Stimulated activated CD8-positive, alpha-beta memory T cell treated with anti-CD3 and anti-CD28 coated beads, Interleukin-15, amount 100 ng/mL, for 24 hours (primary cell): ENCODE measurements at places on chromosomes 1 and 21.

DNA sequence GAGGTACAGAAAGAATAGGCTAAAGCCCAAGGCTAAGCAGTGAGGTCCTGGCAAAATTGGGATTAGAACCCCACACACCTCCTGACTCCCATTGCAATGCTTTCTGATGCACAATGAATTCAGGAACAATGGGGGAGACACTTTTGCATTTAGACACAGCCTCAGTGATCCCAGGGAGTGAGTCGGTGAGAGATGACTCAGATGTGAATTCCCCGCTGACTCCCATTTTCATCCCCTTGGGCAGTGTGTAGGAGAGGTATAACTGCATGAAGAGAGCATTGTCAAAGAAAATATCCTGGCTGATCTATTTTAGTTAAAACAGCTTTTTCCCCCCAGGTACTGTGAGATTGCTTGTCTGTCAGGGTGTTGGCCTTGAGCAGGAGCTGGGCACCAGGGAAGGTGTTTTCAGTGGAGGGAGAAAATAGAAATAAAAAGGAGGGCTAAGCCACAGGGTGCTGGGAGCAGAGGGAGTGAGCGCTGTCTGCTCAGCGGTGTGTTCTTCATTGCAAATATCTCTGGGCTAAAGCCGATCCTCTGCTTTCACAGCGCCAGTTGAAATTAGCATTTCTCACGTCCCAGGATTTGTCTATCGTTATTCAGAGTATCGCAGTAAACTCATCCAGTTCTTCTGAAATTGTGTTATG, 247.7 kb upstream of the PTBP2 start:
- DNase-seq = no peak

DNA sequence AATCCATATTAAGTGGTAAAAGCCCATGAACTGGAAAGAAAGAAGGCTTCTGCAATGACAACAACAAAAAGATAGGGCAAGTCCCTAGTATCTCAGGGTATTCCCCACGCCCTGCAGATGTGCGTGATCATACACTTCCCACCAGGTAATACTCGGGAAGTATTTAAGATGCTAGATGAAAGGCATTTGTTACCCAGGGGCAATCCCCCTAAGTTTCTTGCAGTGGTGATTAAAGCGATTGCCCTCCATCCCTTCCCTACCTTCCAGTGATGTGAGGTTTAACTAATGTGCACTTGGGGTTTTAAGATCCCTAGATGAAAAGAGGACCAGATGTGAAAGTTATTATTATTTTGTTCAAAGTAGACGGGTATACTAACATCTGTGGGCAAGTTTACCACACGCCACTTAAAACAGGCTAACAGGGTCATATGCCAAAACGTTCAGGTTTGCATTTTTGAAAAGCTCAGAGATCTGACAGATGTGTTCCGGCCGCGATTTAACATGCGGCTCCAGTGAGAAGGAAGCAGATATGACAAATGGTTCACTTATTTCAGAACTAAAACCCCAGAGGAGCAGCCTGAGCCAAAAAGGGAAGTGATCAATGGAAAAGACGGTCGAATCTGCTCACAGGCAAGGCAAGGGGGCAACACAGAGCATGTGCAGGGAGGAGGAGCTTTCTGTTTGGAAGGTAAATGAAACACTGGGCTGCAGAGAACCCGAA, 17.4 kb downstream of the TIAM1 start:
- DNase-seq = no peak

- no peak for DNase-seq
Measured at GRCh38 chr1:12215118-12215961, 14.5 kb upstream of the VPS13D start.

- no peak for DNase-seq
Measured at GRCh38 chr1:231808116-231808515, 181.5 kb downstream of the DISC1 start.

GRCh38 chr1:17108360-17108759, 10.9 kb downstream of the PADI2 start:
- DNase-seq = no peak

DNA sequence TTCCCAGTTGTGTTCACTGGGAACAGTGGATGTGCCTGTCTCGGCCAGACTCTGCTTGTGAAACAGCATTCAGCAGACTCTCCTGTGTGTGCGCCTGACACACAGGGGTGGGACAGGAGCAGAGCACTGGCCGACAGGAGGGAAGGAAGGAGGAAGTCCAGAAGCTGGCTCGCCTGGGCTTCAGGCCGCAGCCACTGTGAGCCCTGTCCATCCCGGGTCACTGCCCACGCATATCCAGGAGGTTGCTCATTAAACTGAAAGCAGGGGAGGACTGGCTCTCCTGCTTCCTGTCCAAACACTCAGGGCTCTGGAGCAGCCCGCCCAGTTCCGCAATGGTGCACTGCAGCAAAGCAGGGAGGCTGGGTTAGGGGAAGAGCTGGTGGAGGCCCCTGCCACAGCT, 218.7 kb upstream of the VAMP3 start:
- DNase-seq = no peak

GRCh38 chr1:31159869-31160611, 79.6 kb downstream of the NKAIN1 start:
- DNase-seq = no peak

GRCh38 chr1:98145655-98146054, 224.8 kb upstream of the DPYD start:
- no peak for DNase-seq

- DNase-seq = no peak
Measured at GRCh38 chr1:58874342-58874741, 90.5 kb upstream of the JUN start.

GRCh38 chr1:72705921-72706320, 423.6 kb upstream of the NEGR1 start:
- DNase-seq = no peak

DNA sequence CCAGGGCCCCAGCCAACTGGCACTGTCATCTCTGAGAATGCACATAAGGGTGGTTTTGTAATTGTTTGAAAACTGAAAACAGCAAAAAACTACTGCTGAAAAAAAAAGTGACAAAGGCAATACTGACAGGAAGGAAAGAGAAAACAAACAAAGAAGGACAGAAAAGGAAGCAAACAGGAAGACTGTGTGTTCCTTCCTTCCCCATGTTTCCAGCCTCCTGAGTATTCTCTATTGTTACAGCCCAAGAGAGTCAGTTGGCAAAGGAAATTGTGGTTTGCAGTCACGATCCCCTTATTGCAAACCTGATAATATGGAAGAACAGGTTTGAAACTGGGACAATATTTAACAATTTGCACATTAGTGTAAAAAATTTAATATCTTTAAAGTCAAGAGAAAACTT, 1177.6 kb downstream of the PLA2G4A start:
- DNase-seq = no peak
